CD4-positive, alpha-beta T cell (primary cell): ENCODE measurements at places on chromosomes 1 and 21.

DNA sequence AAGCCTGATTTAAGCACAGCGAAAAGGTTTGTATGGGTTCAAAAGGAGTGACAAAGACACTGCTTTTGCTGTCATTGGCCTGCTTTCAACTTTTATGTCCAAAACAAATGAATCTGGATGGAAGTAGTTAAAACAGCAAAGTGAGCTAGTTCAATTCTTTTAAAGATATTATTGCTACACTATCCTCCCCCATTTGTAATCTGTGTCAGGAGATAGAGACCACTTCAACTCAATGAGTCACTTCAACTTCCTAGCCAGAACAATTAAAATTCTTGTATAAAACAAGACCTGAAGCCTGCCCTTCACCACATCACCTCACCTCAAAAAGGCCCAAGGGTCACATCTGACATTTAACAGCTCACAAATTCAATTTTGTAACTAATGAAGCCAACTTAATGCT lies 364.1 kb upstream of the LYPLAL1 start:
- no peak for DNase-seq

GRCh38 chr1:111990878-111991718 lies 1.6 kb upstream of the KCND3 start:
- no peak for DNase-seq

DNA sequence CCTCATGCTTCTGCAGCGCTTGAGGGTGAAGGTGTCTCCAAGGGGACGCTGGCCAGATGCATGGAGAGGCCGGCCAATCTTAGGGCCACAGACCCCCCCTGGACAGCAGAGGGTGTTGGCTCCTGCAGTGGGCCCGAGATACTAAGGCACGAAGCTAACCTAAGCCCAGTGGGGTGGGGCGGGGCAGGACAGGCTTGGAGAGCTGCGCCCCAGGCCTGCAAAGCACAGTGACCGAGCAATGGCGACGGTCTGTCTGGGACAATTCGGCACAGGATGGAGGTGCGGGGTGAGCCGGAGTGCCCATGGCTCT lies 1.3 kb downstream of the FNDC10 start:
- DNase-seq: no peak

DNA sequence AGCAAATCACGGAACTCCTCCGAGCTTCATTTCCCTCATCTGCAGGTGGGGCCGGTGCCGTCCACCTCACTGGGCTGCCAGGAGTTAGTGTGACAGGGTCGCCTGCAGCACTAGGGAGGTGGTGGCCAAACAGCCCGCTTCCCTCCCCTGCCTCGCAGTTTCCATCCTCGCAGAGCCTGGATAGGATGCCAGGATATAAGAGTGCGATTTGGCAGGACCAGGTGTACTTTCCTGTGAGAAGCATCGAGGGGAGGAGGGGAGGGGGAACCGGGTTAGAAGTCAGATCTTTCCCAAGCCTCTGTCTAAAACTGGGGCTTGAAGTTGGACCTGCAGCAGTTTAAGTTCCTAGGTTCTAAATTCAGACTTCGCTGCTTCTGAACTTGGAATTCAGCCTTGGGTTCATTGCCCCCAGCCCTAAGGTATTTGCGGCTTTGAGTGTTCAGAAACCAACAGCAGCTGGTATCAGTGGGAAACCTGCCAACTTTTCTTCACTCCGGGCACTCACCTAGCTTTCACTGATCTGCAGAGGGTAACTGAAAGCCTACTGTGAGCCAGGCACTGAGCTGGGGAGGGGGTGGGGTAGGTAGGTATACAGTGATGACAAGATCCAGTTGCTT lies 1.7 kb upstream of the JUN start:
- peak; percentile 11 for DNase-seq

GRCh38 chr1:64167176-64167575 lies 36.2 kb upstream of the UBE2U start:
- no peak for DNase-seq

GRCh38 chr1:171871848-171872247 lies 30.6 kb downstream of the DNM3 start:
- no peak for DNase-seq

DNA sequence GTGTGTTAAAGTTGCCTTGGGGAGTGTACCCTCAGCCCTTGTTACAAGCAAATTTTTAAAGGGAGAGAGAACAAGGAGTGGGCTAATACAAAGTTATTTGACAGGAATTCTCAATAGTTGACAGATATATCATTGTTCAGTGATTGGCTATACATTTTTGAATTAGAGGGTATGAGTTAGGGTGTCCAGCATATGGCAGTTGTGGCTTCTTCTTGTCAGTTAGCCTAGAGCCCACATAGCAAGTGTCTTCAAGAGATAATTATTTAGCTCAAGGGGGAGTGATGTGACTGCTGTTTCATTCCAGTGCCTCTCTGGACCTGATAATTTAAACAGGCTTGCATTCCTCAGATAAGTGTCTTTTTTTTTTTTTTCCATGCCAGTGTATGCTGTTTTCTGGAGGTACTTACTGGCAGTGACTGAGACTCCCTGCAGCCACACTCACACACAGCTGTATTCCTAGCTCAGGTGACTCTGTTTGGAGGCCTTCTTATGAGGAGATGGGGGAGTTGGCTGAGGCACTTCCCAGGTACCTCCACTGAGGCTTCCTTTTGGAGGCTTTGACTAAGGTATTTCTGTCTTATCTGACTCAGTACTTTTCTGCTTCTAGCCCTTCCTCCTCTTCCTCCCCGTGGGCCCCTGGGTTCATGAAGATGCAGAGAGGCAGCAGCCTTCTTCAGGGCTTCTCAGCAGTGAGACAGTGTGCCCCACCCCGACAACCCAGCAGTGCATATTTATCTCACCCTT lies 32.3 kb downstream of the IVNS1ABP start:
- DNase-seq: no peak

GRCh38 chr1:209335178-209335577 lies 248.3 kb upstream of the CAMK1G start:
- DNase-seq: no peak

DNA sequence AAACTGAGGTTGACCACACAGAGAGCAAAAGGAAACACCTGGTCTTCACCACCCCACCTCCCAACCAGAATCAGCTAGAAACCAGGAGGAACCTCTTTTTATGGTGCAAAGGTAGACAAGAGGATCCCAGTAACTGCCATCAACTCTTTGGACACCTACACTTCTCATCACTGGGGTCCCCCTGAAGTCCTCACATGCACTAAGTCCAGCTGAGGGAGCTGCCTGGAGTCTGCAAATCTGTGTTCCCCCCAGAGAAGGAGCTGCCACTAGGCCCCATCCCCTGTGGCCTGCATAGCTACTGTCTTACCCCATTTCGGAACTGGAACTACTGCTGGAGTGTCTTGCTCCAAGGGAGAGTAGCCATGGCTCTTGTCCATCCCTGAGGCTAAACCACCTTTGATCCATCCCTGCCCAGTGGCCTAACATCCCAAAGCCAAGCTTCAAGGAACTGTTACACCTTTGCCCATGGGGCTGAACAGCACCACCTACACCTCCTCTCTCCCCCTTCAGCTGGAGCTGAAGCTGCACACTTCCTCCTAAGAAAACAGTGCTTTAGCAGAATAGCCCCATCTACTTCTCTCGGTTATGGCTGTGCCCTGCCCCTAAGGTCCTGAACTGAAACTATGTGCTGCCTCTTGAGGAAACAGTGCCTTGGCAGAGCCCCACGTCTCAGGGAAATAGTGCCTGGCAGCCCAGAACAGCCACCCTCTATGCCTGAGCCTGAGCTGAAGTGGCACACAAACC lies 85.4 kb upstream of the CD53 start:
- no peak for DNase-seq

DNA sequence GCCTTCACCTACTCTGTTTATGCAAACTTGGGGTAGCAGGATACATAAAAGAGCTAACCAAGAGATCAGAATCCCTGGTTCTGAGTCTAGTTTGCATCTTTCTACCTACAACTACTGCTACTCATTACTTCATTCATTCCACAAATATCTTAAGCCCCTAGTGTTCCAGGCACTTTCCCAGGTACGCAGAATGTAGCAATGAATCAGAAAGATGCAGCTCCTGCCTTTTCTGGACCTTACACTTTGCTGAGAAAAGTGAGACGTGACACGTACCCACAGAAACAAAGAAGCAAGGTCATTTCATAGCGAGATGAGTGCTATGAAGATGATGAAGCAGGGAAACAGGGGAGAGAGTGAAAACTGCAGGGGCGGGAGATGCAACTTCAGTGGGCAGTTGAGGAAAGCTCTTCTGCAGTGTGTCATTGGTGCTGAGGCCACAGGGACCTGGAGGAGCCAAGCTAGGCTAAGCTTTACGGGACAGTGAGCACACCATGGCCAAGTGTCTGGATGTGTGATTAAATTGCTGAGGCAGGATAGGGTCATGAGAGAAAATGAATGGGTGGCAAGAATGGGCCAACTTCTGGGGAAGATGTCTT lies 167.9 kb downstream of the TNFSF18 start:
- no peak for DNase-seq

GRCh38 chr1:17976854-17977253 lies 130.7 kb upstream of the IGSF21 start:
- no peak for DNase-seq

DNA sequence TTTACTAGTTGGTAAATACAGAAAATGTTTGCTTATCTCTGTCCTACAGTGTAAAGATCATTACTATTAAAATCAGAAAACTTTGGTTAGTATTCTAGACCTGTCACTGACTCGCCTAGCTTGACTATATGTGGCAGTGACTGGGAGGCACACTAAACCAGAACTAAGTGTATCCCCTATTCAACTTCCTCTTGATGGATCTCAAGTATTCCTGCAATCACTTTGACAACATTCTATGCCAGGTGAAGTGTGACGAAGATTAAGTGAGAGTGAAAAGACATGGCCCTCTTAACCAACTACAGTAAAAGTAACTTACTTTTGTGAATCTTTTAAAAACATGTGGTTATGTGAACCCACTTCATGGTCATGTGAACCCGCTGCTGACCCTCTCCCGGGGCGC lies 223.0 kb upstream of the ADAMTS5 start:
- no peak for DNase-seq

GRCh38 chr1:156859523-156860112 lies 701 bp upstream of the INSRR start:
- DNase-seq: peak; percentile 17

DNA sequence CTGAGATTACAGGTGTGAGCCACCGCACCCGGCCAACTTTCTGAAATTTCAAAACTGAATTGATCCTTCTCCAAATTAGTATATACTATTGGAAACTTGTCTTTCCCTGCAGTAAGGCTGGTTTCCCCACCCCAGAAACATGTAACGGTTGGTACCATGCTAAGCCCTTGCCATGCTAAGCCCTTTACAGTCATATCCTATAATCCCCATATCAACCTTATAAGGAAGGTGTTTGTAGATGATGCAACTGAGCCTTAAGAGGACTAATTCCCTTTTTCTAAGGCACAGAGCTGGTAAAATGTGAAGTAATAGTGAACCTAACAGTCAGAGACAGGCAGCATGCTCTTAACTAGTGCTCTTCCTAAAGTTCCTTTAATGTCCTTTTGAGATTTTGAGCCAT lies 413.7 kb downstream of the DISC1 start:
- DNase-seq: no peak

- no peak for DNase-seq
Observed at GRCh38 chr21:43658769-43659135, 536 bp downstream of the HSF2BP start.

DNA sequence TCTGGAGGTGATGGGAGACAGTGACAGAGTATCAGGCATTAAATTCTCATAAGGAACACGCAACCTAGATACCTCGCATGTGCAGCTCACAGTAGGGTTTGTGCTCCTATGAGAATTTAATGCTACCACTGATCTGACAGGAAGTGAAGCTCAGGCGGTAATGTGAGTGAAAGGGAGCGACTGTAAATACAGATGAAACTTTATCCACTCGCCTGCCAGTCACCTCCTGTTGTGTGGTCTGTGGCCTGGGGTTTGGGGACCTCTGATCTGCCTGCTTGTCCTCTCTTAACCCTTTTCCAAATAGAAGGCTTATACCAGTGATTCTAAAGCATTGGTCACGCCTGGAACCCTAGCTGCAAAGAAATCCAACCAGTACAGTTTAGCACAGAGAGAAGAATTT lies 15.3 kb downstream of the GABPA start:
- no peak for DNase-seq

GRCh38 chr1:22619252-22619651 lies 17.2 kb upstream of the C1QA start:
- no peak for DNase-seq

- peak; percentile 96 for DNase-seq
Observed at GRCh38 chr1:220272047-220272840, at the start of gene RAB3GAP2. RAB3GAP2 (minus strand) TSS chr1:220272453; CDS start chr1:220272337, 116 bp downstream.

GRCh38 chr1:67097305-67097704 lies 37.5 kb downstream of the C1orf141 start:
- DNase-seq: no peak

GRCh38 chr1:67001682-67002425 lies 52.1 kb downstream of the SLC35D1 start:
- no peak for DNase-seq

DNA sequence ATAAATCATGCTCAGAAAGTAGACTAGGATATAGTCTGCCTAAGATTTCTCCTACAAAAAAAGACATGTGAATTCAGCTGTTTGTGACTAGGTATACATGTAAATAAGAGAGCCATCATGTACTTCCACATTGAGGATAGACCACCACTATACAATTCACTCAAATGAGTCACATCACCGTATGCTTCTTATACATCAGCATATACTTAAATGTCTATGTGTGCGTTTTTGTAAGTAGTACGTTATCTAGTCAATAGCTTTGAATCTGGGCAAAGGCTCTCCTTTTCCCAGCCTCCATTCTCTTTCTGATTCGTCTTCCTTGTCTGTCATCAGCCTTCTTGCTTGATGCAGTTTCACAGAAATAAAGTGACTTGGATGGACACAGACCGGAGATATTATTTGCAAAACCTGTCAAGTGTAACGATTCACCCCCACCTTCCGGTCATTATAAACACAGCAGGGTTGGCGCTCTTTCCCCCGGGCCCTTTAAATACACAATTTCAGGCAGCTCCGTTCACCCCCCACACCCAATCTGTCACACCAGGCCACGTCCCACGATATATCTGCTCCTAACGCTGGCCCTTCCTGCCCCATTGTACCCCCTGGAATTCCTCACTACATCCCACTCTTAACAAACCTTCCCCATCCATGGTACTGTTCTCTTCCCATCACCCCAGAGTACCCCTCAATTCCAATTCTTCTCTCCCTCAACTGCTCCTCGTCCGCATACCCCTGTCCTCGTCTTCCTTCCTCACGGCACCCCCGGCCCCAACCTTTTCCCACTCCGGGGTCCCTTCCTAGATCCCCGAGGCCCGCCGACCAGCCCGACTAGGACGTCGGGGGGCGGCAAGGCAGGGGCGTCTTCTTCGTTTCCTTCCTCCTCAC lies 636 bp downstream of the VAMP4 start:
- DNase-seq: peak; percentile 18
